ENCODE measurements at places on chromosomes 12 and 14. TPM values are rescaled to one million over a fixed set of nuclear protein-coding genes. Genes with fewer than 3 reads are reported as not detected.
A peak's percentile ranks its signal among the peaks of the same experiment; 100 is the strongest.

DNA sequence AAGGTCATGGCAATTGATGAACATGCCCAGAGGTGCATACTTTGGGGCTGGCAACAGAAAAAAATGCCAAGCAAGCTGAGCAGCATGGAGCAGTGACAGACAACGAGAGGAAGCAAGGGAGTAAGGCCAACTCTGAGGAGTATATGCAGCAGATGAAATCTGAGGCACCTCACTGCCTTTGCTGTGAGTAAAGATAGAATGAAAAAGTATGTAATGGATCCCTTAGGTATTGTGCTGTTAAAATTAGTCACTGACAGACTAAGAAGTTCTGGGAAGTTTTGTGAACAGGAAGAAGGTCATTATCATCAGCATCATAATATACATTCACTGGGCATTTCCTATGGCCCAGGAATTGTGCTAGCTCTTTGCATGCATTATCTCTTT, 269.9 kb downstream of the DUSP6 start:
- DNase-seq, result no peak

DNA sequence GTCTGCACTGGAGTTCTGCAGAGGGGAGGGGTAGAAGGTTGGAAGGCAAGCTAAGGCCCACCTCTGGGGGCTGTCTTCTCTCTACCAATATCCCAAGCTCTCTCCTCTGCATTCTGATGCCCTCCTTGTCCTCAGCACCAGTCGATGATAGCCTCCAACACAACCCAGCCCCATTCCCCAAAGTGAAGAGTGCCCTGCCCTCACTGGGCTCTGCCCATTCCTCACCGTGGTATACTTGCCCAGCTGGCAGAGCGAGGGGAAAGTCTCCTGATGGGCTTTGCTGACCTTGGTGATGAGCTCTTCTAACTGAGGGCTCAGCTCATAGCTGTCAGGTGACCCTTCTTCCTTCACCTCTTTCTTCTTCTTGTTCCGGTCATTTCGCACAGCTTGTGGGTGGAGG, 7.2 kb upstream of the ITGB7 start:
- DNase-seq, result no peak

GRCh38 chr14:37443461-37443860, 151.6 kb downstream of the FOXA1 start:
- DNase-seq, result no peak

GRCh38 chr12:12818701-12819100, 5.6 kb downstream of the DDX47 start:
- DNase-seq, result no peak

DNA sequence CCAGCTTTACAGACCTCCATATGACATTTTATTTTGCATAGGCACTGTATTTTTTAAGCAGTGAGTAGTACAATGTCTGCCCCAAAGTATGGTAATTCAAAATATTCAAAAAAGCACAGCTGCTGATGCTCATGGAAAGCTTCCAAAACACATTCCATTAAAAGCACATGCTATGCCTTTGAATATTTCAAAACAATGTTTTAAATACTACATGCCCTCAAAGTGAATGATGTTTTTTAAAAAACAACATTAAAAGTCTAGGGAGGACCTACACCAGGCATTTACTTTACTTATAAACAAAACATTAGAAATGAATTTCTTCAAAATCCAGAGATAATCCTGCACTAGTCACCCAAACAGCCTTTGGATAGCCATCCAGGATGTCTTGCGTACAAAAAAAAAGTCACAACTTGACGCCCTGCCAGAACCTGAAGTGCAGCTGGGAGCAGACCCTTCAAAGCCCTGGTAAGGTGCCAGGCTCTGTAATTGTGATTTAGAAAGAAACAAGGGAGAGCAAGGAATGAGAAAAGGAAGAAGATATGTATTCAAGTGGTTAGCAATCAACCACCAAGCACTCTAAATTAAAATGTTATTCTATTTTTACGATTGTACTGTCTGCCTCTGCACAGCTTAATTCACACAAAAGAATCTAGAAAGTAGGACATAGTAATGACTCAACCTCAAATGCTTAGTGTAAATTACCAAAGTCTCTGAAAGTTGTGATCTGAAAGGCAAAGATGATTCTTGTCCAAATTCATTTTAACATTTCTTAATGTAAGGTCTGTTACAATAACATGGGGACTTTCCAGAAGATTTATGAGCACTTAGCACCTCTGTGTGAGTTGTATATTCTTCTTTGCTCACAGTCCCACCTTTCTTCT, 31.9 kb downstream of the CEP83 start:
- no peak for DNase-seq

- DNase-seq, result peak; percentile 19
These were observed 3.2 kb upstream of the NUMB start for GRCh38 chr14:73461478-73462047.

- DNase-seq, result no peak
These were observed 142.7 kb downstream of the EGLN3 start for GRCh38 chr14:33808187-33808586.

- DNase-seq, result no peak
These were observed 25.4 kb upstream of the ATXN2 start for GRCh38 chr12:111624540-111624939.

GRCh38 chr14:64518229-64518628, 13.7 kb downstream of the ZBTB1 start:
- DNase-seq, result no peak

DNA sequence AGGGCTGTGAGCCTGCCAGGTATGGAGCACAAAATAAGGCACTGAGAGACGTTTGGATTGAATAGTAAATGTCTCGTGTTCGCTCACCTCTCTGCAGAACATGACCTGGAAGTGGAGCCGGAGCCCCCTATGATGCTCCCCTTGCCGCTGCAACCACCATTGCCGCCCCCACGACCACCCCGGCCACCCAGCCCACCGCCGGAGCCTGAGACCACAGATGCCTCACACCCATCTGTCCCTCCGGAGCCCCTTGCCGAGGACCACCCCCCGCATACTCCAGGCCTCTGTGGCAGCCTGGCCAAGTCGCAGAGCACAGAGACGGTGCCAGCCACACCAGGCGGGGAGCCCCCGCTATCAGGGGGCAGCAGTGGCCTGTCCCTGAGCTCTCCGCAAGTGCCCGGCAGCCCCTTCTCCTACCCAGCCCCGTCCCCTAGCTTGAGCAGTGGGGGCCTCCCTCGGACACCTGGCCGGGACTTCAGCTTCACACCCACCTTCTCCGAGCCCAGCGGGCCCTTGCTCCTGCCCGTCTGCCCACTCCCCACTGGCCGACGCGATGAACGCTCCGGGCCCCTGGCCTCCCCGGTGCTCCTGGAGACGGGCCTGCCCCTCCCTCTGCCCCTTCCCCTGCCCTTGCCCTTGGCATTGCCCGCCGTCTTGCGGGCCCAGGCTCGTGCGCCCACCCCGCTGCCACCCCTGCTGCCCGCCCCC, 18.7 kb downstream of the SETD1B start:
- DNase-seq, result no peak

DNA sequence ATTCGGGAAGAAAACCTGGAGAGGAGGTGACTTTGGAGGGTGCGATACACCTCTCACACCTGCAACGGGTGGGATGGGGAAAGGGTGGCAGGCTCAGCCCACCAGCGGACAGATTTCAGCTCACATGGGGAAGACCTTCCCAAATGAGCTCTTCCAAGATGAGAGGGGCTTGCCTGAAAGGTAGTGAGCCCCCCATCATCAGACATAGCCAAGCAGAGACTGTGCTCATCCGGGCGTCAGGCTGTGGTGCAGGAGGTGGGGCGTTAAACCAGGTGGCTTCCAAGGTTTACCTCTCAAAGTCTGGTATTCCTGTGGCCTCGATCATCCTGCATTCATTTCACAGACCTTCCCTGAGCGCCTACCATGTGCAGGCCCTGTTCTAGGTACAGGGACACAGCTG, 105.4 kb upstream of the FKBP4 start:
- DNase-seq, result no peak

GRCh38 chr14:71166180-71166837, 259.1 kb downstream of the PCNX1 start:
- DNase-seq, result peak; percentile 67

DNA sequence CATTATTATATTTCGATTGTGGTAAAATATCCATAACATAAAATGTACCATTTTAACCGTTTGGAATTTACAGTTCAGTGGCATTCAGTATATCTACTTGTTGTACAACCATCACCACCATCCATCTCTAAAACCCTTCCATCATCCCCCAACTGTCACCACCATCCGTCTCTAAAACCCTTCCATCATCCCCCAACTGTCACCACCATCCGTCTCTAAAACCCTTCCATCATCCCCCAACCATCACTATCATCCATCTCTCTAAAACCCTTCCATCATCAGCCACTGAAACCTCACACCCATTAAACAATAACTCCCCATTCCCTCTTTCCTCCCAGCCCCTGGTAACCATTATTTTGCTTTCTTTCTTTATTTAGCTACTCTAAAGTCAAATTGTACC, 144.2 kb upstream of the EEA1 start:
- DNase-seq, result no peak

DNA sequence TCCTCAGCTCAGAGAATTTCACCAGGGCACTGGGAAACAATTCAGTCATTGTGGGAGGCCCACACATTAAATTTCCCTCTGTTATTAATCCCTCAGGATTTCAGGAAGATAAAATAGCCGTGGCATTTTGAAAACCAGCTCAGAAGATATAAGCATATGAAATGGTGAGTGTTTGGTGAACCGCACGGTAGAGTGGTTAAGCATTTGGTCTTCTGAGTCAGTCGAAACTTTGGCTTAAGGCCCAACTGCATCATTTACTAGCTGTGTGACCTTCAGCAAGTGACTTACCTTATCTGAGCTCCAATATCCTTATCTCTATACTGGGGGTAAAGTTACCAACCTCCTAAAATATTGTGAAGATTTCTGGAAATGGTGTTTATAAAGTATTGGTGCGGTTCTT, 5.2 kb upstream of the VRK1 start:
- DNase-seq, result no peak

DNA sequence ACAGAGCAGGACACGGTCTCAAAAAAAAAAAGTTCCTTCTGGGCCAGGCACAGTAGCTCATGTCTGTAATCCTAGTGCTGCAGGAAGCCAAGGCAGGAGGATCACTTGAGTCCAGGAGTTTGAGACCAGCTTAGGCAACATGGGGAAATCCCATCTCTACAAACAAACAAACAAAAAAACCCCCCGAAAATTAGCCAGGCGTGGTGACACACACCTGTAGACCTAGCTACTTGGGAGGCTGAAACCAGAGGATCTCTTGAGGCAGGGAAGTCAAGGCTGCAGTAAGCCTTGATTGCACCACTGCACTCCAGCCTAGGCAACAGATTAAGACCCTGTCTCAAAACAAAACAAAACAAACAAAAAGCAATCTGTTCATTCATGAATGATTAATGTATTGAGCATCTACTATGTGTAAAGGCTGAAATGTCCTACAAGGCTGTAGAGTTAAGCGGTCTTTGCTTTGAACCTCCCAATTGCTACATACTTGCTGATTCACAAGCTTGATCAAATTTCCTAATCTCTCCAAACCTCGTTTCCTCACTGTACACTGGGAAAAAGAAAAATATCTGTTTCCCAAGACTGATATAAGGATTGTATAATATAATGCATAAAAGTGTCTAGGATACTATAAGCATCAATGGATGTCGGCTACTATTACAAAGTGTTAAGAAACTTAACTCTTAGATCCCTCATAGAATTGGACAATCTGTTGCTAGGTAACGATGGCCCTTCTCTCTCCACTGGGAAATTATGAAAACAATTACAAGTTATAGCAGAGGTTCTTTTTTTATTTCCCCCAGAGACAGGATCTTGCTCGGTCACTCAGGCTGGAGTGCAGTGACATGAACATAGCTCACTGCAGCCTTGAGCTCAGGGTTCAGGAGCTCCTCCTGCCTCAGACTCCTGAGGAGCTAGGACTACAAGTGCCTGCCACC, 7.9 kb upstream of the RILPL2 start:
- DNase-seq, result no peak

- no peak for DNase-seq
These were observed 853.7 kb downstream of the GALC start for GRCh38 chr14:87139299-87139698.

GRCh38 chr12:116404247-116404646, 126.8 kb upstream of the MED13L start:
- no peak for DNase-seq

ARHGDIB gene
- total RNA-seq, result 38.5 TPM

COCH gene
- total RNA-seq, result 3.1 TPM

TMED8 gene
- total RNA-seq, result 7.4 TPM

MYF5 gene
- not detected for total RNA-seq

VRTN gene
- total RNA-seq, result not detected

Data from left colon (tissue), 2 donors.